Aortic smooth muscle cell (primary cell): ENCODE measurements at places on chromosomes 13 and 19. TPM values are rescaled to one million over a fixed set of nuclear protein-coding genes. Genes with fewer than 3 reads are reported as not detected.

The BLVRB gene
- 127 and 149 TPM in 2 replicates for total RNA-seq

The ZNF600 gene
- 2.2 and 2.6 TPM in 2 replicates for total RNA-seq

The TMEM238 gene
- 0.12 and 0.26 TPM in 2 replicates for total RNA-seq

The KASH5 gene
- not detected in 2 replicates for total RNA-seq

The ZNF709 gene
- total RNA-seq = 2.5 and 2.6 TPM in 2 replicates

The IFNL1 gene
- not detected in 2 replicates for total RNA-seq

The C19orf73 gene
- total RNA-seq = 1.1 and 1.2 TPM in 2 replicates

The CLN5 gene
- 27.3 and 32.8 TPM in 2 replicates for total RNA-seq

The TRAPPC6A gene
- total RNA-seq = 6.5 and 7.5 TPM in 2 replicates

The ARL11 gene
- total RNA-seq = not detected in 2 replicates

The CASP14 gene
- total RNA-seq = not detected in 2 replicates

The KCNK6 gene
- 9.2 and 19.6 TPM in 2 replicates for total RNA-seq

The LHB gene
- not detected in 2 replicates for total RNA-seq

The TPTE2 gene
- total RNA-seq = not detected in 2 replicates

The OR1I1 gene
- not detected in 2 replicates for total RNA-seq

The ADAT3 gene
- total RNA-seq = 1.5 and 1.7 TPM in 2 replicates

The ADGRL1 gene
- total RNA-seq = 2.4 and 3.3 TPM in 2 replicates

The ZNF729 gene
- total RNA-seq = not detected in 2 replicates

The SYT3 gene
- total RNA-seq = 0.12 and 0.13 TPM in 2 replicates

The APC2 gene
- 0.13 and 0.19 TPM in 2 replicates for total RNA-seq

The RAB11B gene
- 63.0 and 81.0 TPM in 2 replicates for total RNA-seq

The ERICH4 gene
- total RNA-seq = not detected in 2 replicates

The KIR3DL2 gene
- total RNA-seq = not detected in 2 replicates

The ELSPBP1 gene
- total RNA-seq = not detected in 2 replicates

The CGB7 gene
- total RNA-seq = not detected in 2 replicates

The NLRP4 gene
- total RNA-seq = not detected in 2 replicates

The ZNF575 gene
- total RNA-seq = 0.25 and 0.26 TPM in 2 replicates

The KLK4 gene
- total RNA-seq = not detected in 2 replicates

The RANBP3 gene
- 32.5 and 36.2 TPM in 2 replicates for total RNA-seq

The CABP5 gene
- total RNA-seq = not detected in 2 replicates

The ZNF471 gene
- total RNA-seq = 3.8 and 4.4 TPM in 2 replicates

The HPN gene
- 0.12 TPM in 1 of 2 replicates, not detected in the other for total RNA-seq

The CEACAM16 gene
- total RNA-seq = not detected in 2 replicates

The LSR gene
- total RNA-seq = 0.26 and 0.37 TPM in 2 replicates

The TMEM59L gene
- total RNA-seq = 3.1 and 4.0 TPM in 2 replicates

The ADGRE3 gene
- not detected in 2 replicates for total RNA-seq

The NBEA gene
- total RNA-seq = 9.6 and 10.7 TPM in 2 replicates

The KRTDAP gene
- total RNA-seq = not detected in 2 replicates

The PRODH2 gene
- not detected in 2 replicates for total RNA-seq

The TINCR gene
- total RNA-seq = 0.12 TPM in 1 of 2 replicates, not detected in the other

The PLK5 gene
- total RNA-seq = not detected in 2 replicates

The CNN1 gene
- 0.81 and 1.7 TPM in 2 replicates for total RNA-seq

The URAD gene
- not detected in 2 replicates for total RNA-seq

The ZNF614 gene
- total RNA-seq = 8.8 and 10.2 TPM in 2 replicates

The AP1M2 gene
- 0.19 TPM in 1 of 2 replicates, not detected in the other for total RNA-seq
